ENCODE measurements at places on chromosomes 6 and 20.

DNA sequence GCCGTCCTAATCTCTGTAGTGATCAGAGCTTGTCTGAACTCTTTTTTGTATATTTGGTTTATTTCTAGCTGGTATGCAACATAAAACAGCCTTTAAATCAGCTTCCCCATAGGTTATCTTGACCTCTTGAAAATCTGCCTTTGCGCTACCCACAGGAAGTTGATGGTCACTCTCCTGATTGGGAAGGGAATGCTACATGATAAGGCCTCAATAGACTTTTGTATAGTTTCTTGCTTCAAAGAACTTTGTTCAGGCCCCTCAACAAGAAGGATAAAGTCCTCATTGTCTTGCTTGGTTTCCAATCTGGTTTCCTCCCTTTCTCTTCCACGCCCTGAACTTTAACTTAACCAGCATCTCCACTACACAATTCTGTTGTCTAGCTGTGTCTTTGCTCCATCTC is 95.4 kb upstream of the TENT5A start:
- no peak for DNase-seq

GRCh38 chr6:112626468-112627082 is 279.4 kb downstream of the RFPL4B start:
- DNase-seq = peak; percentile 29

DNA sequence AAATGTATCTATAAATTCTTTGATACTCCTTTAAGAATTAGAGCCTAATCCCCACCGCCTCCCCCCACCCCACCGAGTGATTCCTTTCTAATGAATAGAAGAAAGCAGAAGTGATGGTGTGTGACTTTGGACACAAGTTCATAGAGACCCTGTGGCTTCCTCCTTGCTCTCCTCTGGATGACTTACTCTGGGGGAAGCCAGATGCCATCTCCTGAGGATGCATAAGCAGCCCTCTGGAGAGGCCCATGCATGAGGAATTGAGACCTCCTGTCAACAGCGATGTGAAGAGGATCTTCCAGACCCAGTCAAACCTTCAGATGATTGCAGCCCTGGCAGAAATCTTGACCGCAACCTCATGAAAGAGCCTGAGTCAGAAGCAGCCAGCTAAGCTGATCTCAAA is 21.1 kb downstream of the AHCY start:
- DNase-seq = no peak

GRCh38 chr20:52047811-52048764 is 143.5 kb downstream of the ZFP64 start:
- DNase-seq = no peak

DNA sequence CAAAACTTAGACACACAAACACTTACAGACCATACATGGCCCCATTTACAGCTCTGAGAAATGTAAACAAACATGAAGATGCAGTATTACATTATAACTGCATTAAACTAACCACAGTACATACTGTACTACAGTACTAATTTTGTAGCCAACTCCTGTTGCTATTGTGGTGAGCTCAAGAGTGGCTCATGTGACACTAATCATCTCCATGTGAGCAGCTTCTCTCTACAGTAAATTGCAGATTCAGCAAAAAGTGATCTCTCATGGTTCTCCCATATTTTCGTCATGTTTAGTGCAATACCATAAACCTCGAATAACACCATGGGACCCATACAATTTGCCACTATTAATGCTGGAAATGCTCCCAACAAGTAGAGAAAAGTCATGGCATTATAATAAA is 860.4 kb downstream of the EPHA7 start:
- no peak for DNase-seq

DNA sequence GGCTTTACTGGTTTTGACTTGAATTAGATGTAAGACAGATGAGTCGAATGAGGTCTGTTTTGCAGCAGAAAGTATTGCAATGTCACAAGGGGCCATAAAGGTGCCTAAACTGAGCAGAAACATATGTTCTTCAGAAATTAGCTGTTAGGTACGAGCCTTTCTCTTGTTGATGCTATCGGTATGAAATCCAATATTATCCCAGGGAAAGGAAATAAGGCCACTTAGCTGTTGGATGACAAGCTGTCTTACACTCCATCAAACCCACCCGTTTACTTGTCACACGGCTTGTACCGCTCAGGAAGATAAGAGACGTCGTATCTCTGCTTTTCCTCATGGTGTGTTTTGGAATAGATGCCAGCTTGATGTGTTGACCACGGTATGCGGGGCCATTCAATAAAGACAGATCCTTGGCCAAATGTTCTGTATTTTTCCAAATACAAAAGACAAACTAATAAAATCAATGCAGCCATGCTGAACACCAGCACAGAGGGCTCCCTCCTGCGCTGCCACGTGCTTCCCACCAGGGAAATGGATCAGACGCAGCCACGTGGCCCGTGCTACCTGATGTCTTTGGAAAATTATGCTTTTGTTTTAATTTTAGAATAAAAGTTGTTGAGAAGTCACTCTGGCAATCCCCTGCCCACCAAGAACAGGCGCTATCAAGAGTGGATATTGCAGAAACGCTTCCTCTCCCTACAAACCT is 255.9 kb upstream of the SULF2 start:
- DNase-seq = no peak

GRCh38 chr6:162613310-162613709 is 114.3 kb downstream of the PRKN start:
- no peak for DNase-seq

DNA sequence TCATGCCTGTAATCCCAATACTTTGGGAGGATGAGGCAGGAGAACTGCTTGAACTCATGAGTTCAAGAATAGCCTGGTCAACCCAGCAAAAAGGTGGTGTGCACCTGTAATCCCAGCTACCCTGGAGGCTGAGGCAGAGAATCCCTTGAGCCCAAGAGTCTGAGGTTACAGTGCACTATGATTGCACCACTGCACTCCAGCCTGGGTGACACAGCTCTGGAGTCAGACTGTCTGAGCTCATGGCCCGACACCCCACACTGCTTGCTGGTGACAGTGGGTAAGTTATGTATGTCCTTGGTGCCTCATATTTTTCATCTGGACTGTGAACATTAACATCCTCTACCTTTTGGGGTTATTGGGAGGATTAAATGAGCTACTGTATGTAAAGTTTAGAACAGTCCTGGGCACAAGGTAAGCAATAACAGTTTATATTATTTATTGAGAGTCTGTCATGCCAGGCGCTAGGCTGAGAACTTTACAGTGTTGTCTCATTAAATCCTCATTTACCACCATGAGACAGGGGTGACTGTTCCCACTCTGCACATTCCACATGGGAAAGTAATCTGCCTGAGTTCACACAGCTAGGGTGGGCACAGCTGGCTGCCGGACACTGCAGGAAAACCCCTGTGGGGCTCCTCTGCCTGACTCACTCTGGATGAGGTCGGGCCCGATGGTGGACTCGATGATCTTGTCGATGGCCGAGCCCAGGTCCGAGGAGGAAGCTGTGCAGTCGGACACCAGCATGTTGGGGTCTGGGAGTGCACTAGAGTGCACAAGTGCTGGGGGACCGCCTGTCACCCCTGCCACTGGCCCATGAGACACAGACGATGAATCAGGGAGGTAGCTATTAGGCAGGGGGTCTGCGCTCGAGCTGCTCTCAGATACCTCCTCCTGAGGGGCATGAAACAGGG is 2.9 kb downstream of the ZNF335 start:
- DNase-seq = no peak

DNA sequence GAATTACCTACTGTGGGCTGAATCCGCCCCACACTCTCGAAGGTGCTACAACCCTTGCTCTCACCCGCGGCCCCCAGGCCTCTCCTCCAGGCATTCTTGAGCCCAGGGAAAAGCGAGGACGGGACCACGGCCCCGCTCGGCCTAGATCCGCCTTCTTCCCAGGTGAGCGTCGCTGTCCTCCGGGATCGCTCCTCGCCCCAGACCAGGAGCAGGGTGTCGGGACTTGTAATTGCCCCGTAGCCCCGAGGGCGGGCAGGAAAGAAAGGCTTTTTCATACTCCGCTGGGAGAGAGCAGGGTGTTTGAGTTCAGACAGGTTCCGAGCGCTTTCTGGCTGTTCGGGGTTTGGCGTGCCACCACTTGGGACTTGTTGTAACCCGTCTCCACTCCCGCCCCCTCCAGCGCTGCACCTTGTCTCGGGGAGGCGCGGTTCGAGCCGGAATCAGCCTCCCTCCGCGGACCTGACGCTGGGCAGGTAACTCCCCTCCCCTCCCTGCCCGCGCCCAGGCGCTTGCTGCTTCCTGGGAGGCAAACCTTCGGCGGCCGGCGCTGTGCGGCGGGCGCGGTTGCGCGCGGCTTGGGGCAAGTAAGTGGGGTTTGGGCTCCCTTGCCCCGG is at the start of gene FAM83B:
FAM83B (plus strand) TSS at position 529 of the 614 bp plus-strand sequence. CDS start 23,476 bp downstream, outside the sequence.
- DNase-seq = peak; percentile 24

DNA sequence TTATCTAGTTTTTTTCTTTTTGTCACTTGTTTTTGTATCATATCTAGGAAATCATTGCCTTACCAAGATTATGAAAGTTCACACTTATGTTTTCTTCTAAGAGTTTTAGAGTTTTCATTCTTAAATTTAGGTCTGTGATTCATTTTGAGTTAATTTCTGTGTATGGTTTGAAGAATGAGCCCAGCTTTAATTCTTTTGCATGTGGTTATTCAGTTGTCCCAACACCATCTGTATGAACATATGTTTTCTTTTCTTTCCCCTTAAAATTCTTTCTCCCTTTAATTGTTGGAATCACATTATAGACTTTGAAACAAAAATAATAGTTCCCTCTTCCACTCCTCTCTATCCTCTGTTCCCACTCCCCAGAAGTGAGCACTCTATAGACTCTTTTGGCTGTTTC is 85.4 kb downstream of the SLX4IP start:
- DNase-seq = no peak

- DNase-seq = no peak
Observed at GRCh38 chr20:35551503-35551902, 9.6 kb downstream of the ERGIC3 start.

DNA sequence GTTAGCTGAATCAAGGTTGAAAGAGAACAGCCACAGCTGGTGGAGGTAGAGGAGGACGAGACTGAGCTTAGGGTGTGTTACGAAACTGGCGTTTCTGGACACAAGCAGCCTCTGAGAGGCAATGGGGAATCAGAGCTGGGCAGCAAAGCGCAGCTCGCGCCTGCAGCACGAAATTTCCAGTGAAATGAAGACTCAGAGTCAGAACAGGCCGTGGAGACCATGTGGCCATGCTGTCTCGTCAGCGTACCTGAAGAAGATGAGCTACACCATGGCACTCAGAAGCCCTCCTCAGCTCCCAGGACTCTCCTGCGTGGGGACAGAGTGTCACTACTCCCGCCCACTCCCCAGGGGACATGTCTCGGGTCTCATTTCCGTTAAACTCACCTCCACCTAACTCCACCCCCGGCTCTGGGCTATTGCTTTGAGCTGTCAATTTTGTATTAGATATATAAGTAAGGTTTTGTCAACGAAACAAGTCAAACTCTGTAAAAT is 256.9 kb downstream of the ERMARD start:
- DNase-seq = no peak

GRCh38 chr6:46156701-46157100 is 14.1 kb downstream of the ENPP5 start:
- no peak for DNase-seq

- DNase-seq = no peak
Observed at GRCh38 chr20:51854921-51855320, 52.6 kb upstream of the SALL4 start.

DNA sequence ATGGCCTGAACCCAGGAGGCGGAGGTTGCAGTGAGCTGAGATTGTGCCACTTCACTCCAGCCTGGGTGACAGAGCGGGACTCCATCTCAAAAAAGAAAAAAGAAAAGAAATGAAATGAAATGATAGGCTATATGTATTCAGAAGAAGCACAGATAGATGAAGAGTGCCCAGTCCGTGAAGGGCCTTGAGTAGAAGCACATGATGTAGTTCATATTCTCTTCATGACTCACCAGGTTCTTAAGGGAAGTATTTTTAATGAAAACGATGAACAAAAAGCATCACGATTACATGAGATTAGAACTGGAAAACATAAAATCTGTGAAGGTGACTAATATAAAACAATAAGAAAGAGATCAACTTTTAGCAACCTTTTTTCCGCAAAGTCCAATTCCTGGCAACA is 29.8 kb downstream of the TPD52L1 start:
- no peak for DNase-seq

GRCh38 chr6:33705268-33705885 is 6.1 kb downstream of the UQCC2 start:
- no peak for DNase-seq

DNA sequence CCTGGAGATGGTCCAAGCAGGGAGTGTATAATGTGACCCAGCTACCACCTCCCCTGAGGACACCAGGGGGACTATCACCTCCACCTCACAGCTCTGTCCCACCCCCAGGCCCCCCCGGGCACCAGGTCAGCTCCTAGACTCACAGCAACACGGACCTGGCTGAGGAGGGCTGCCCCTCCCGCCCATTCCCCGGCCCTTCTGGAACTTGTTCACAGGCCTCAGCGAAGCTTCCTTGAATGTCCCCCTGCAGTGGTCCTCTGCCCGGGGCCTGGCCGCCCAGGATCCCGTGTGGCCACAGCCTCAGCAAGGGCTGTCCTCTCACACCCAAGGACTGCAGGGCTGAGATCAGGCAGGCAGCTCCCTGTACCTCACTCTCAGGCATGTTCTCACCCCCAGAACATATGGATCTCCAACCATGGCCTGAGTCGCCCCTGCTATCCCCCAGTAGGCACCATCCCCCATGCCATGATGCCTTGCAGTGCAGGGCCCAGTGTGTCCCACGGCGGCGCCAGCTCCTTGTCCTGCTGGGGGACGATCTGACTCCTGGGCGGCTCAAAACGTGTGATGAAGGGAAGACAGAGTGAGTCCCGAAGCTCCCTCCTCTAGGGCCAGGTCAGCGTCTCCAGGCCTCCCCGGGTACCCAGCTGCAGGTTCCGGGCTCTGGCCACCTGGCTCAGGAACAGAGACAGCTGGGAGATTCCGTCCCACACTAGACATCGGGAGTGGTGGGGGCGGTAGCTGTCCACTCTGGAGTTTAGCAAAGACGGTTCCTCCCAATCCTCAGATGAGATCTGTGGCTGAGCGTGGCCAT is 158.4 kb downstream of the TAF4 start:
- DNase-seq = no peak

DNA sequence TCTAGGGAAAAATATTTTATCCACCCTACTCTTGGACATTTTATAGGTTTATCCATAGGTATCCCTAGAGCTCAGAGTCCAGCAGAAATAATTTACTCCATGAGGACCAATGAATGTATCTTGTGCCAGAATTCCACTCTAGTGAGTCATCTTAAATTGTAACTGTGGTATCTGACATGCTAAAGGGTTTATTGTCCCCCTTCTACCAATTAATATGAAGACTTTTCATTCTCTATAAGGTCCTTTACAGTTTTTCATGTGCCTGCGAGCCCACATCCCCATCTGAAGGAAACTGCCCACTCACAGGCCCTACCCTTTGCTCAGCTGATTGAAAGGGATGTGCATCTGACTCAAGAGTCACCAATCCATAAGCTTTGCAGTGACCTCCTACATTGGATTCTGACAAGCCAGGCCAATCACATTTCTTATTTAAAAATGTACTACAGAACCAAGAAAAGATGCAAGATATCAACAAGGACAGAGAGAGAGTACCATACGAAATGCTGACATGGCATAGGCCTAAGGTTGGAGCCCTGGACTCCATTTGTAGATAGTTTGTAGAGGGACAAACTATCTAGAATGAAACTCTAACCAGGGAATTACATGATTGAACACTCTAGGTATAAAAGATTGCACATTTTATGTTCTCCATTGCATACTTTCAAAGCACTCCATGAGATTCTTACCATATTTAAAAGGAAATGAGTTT is 93.4 kb upstream of the DEFB112 start:
- DNase-seq = no peak
